Hypothalamus (tissue), 51 donors: ENCODE measurements at places on chromosomes 3 and 15.

DNA sequence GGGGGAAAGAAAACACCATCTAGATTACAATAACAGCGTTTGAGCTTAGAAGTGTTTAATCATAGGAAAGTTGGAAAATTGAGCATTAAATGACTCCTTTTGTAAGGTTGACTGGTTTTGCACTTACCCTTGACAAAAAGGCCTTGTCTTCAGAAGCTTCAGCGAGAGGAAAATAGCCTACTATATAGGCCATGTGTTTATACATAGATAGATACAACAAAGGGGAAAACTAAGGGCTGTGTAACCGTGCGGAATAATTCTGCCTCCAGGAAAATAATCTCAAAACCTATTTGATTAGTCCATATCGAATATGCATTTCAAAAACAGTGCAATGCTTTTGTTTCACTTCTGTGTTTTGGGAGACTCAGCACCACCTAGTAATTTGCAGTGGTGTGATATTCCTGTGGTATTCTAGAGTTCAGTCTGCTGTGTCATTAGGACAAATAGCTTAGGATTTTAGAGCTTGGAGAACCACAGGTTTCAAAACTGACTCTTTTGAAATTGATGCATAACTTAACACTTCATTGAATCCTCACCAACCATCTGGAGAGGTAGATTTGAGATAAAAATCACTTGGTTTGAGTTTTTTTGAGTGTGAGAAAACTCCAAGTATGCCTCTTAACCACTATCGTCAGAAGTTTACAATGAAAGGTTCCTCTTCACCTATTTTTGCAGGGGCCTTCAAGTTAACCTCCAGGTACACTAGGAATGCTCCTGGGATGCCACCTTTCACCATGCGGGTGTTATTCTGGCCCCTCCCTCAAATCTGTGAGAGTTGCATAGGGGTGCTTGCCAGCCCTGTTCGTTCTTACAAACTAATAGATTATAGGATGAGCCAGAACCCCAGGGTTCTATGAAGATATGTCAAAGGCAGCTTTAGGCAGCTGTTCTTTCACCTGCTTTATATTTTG is 1.9 kb downstream of the ARHGAP31 start:
- no peak for DNase-seq

DNA sequence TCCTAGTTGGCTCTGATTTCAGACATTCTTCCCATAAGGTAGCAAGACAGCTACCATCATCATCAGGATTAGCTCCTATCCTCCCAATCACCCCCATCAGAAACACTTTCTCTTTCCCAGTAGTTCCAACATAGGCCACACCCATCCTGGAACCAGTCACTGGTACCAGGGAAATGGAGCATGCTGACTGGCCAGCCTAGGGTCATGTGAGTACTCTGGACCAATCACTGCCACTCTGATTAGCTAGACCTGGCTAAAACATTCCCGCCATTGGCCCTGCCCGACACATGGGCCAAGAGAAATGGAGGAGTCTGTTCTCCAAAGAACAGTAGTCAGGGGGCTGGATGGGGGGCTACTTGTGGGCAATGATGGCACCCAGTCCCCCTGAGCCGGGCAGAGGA is 12.4 kb downstream of the EFCC1 start:
- no peak for DNase-seq

DNA sequence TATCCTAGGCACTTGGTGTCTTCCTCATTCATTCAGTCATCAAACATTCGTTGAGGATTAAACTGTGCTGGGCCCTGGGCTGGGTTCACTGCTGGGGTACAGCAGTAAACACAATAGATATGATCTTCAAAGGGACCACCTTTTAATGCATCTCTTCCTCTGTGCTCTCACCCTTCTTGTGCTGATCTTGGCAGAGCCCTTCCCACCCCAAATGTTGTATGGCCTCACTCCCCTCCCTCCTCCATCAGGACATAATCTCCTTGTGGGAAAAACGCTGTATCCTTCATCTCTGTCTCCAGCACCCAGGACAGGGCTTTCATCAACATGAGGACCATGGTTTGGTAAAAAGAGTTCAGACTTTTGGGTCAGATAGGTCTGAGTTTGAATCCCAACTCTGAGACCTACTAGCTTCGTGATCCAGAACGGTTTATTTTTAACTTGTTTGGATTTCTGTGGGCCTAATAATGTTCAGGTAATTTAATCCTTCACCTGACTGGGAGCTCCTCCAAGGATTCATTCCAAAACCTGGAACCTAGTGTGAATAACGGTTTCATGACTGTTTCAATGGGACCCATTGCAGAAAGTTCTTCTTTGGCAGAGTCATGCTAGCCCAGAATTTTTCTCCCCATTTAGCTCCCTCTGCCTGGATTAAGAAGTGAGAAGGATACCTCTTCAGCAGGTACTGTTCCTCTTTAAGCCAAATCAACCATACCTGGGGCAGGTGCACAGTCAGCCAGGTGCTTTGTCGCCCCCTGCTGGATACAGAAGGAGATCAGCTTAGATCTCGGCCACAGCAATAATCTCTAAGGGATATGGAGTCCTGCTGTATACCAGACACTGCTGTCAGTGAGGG is 5.2 kb upstream of the WNT7A start:
- no peak for DNase-seq

GRCh38 chr15:73226093-73226814 is 142.5 kb downstream of the HCN4 start:
- DNase-seq, result no peak

GRCh38 chr3:32975891-32976595 is 24.6 kb downstream of the CCR4 start:
- DNase-seq, result no peak

- no peak for DNase-seq
These were observed 729.2 kb downstream of the ROBO1 start for GRCh38 chr3:79038636-79039035.

GRCh38 chr3:17770682-17771081 is 28.3 kb upstream of the TBC1D5 start:
- DNase-seq, result no peak

DNA sequence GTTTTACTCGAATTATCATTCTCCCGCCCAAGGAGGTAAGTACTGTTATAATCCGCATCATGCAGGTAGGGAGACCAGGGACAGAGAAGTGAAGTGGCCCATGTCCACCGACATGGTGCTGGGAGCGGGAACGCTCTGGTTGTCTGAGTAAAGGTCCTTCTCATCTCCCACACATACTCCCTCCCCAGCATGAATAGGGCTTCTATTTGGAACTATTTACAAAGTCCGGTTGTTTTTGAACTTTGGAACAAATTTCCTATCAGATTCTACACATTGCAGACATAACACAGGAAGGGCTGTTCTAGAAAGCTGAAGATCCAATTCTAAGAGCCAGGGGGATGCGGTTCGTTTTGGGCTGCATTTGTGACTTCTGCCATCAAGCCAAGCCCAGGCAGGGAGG is 94.8 kb upstream of the TLE3 start:
- no peak for DNase-seq

GRCh38 chr3:100396967-100397366 is 3.9 kb downstream of the TOMM70 start:
- DNase-seq, result no peak

DNA sequence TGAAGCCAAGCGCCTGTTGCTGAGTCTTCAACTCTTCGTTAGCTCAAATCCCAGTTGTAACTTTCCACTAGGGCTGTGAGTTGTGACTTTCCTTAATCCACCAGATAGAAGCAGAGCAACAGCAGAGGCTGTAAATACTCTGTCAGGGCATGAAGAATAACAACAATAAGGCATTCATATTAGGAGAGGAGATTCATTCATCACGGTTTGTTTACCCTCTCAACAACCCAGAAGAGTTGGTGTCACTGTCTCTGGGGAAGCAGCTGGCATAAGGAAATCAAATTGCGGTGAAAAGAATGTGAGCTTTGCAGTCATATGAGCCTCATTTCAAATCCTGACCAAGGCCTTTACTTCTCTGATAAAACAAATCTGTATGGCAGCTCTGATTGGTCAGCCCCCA is 184.8 kb downstream of the SHQ1 start:
- DNase-seq, result no peak

DNA sequence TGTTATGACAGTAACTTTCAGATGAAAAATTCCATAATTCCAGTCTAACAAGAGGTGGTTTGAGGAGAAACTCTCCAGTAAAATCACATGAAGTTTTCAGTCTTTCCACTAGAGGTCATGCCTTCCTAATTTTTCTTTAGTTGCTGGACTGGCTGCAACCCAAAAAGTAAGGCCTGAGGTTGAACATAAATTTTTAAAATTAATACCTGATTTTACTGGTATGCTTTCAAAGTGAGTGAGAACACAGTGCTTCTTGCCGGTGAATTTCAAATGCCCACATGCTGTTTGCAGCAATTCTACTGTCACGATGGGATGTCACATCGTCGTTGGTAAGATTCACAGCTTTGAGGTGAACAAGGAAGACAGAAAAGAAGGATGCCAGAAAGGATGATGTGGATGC is 89.0 kb upstream of the FGF12 start:
- no peak for DNase-seq

DNA sequence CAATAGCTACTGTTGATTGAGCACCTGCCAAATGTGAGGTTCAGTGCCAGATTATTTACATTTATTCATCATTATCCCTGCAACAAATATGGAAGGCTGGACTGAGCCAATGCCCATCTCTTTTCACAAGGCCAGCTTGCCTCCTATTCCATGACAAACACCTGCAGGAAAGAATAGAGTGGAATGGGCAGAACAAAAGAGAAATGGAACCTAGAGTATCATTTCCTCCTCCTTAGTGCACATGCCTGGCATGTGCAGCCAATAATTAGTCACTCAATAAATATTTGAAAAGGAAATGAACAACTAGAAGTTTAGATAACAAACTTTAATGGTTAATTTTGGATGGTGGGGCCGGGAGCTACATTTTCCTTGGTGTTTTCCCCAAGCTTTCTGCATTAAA is 61.4 kb upstream of the MYRIP start:
- no peak for DNase-seq

DNA sequence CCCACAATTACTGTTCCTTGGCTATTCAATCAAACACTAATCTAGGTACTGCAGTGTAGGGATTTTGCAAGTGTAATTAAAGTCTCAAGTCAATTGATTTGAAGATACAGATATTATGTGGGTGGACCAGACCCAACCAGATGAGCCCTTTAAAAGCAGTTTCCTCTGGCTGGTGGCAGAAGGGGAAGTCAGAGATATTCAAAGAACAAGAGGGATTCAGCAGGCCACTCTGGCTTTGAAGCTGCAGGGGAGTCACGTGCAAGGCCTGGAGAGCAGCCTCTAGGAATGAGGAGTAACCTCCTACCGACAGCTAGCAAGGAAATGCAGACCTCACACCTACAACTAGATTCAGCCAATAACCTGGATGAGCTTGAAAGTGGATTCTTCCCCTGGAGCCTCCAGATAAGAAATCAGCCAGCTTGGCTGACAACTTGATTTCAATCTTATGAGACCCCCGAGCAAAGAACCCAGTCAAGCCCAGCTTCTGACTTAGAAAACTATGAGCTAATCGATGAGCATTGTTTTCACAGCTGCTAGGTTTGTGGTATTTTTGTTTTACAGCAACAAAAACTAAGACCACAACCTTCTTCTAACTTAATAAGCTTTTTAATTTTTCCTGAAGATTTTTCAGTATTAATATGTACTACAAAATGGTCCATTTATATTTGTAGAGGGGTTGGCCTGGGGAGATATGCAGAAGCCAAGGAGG is 13.4 kb downstream of the HACD2 start:
- no peak for DNase-seq

DNA sequence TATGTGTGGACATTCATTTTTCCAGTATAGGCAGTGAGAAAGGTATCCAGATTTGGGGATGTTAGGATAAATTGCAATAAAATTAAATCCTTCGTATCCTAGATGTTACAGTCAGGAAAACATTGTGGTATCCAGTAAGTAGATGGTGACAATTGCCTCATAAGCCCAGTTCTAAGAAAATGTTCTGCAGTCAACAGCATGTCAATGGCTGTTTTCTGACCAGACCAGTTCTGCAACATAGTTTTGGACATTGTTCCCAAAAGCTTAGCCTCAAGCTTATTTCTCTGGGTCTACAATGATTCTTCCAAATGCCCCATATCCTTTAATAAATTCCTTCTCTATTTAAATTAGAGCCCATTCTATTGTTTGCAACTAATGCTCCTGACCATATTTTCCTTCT is 480.7 kb downstream of the FHIT start:
- no peak for DNase-seq

- DNase-seq, result no peak
These were observed 68.0 kb upstream of the XCR1 start for GRCh38 chr3:46095307-46095706.

DNA sequence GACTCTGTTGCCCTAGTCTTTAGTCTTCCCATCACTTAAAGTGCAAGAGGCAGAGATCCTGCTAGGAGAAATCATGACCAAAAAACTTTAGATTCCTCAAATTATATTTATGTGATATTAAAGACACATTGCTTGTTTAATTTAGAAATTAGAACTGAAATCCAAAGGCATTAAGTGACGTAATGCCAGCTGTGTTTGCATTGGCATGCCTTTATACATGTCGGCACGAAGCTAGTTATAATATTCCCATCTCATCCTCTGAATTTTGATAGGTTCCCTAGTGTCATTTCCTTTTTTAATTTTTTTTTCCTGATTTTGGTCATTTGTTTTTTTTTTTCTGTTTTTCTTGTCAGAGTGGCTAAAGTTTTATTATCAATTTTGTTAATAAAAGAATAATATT is 203.5 kb upstream of the ZBTB20 start:
- no peak for DNase-seq

DNA sequence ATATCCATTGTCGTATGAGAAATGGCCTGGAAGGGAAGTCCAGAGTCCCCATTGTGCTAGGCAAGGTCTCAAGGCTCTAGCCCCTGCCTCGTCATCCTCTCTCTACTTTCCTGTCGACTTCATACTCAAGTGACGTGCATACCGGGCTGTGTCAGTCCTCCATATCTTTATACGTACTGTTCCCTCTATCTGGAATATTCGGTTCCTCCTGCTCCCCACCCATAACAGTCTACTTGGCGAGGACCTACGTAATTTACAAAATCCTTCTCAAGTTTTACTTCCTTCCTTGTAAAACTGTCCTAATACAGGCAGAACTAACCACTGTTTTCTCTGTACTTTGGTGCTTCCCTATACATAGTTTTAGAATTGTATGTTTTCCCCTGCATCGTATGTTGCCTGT is 2.2 kb upstream of the ALPK3 start:
- DNase-seq, result no peak

GRCh38 chr15:79204886-79205675 is 77.4 kb upstream of the ANKRD34C start:
- no peak for DNase-seq

DNA sequence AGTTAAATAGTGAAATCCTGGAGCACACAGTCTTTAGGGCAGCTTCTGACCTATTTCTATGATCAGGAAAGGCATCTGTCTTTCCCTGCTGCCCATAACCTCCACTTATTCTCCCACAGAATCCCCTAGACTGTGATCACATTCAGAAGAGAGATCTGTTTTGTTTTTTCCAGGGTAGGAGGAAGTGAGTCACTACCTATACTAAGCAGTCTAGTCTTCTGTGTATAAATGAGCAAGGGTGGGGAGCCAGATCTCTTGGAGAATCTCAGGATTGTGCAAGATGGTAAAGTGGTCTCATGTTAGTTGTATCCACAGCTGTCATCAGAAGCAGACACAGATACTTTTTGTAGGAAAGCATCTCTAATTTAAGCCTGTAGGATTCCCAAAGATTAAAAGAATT is 11.8 kb upstream of the FBXO22 start:
- DNase-seq, result no peak

- no peak for DNase-seq
These were observed 89.8 kb downstream of the MAP2K5 start for GRCh38 chr15:67632261-67632660.

GRCh38 chr3:58414538-58415197 is 19.0 kb downstream of the PDHB start:
- no peak for DNase-seq

- DNase-seq, result no peak
These were observed 202.0 kb upstream of the CFAP20DC start for GRCh38 chr3:59251869-59252268.
